Left lobe of liver (tissue), 2 donors: ENCODE measurements at places on chromosomes 4 and X. TPM values are rescaled to one million over a fixed set of nuclear protein-coding genes. Genes with fewer than 3 reads are reported as not detected.

LGI2 gene
- 0.13 TPM for total RNA-seq

GAGE2A gene
- 0.58 TPM for total RNA-seq

RNF175 gene
- total RNA-seq = not detected

DGAT2L6 gene
- total RNA-seq = not detected

GPR50 gene
- total RNA-seq = not detected

DSPP gene
- not detected for total RNA-seq

RHOXF2B gene
- total RNA-seq = 0.10 TPM

GIMD1 gene
- not detected for total RNA-seq

DCAF8L2 gene
- not detected for total RNA-seq

MXRA5 gene
- 0.91 TPM for total RNA-seq
